Fibroblast of skin of right biceps (primary cell): ENCODE measurements at places on chromosomes 5 and 9.

GRCh38 chr9:115162946-115163345, 45.0 kb upstream of the TNC start:
- DNase-seq, result no peak

- no peak for DNase-seq
These were observed 69.4 kb downstream of the TNPO1 start for GRCh38 chr5:72885824-72886223.

- DNase-seq, result no peak
These were observed 37.8 kb upstream of the FUBP3 start for GRCh38 chr9:130541533-130541932.

GRCh38 chr5:100546001-100546400, 10.8 kb downstream of the FAM174A start:
- no peak for DNase-seq

DNA sequence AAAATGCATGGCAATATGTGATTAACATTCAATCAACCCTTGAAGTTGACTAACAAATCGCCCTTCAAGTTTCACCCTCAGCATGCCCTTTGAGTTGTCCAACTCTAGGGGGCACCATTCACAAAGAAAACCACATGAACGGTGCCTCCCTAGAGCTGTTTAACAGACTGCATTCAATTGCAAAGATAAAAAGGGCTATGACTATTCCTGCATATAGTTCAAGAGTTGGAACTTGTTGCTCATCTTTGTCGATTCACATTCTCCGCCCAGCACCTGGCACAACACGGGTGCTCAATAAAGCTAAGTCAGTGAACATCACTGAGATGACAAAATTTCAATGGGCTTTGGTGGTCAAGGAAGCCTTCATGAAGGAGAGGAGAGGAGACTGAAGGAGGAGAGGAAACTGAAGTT, 69.6 kb upstream of the SLC30A5 start:
- DNase-seq, result peak; percentile 41

DNA sequence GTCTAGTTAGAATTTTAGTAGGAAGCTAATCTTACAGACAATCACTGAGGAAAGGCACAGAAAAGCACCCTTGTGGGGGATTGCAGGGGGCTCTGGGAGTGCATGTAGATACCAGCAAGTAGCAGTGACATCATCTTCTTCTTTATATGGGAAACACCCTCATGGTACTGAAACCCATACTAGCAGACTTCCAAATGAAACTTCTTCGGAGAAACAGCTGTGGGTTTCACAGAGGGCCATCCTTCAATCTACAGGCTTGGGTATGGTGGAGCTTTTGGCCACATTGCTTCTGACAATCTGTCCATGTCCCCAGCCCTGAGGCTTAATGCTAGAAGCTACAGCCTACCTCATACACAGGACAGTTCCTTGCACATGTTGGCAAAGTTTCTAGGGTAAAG, 165.2 kb upstream of the NFIB start:
- no peak for DNase-seq
